ENCODE measurements at places on chromosomes 13 and 19. TPM values are rescaled to one million over a fixed set of nuclear protein-coding genes. Genes with fewer than 3 reads are reported as not detected.

Gene PRSS57
- 2.1 TPM for total RNA-seq

Gene OR1I1
- total RNA-seq = not detected

Gene CYP2A6
- total RNA-seq = not detected

Gene CYP4F11
- total RNA-seq = not detected

Gene ICAM3
- 189 TPM for total RNA-seq

Gene PIAS4
- total RNA-seq = 36.2 TPM

GRCh38 chr19:48716562-48717291 lies 2.8 kb downstream of the MAMSTR start:
- DNase-seq = no peak
- H3K27ac ChIP-seq = no peak overlapping the region
- H3K4me3 ChIP-seq = no peak overlapping the region

- peak overlapping the region; percentile 68 for H3K27ac ChIP-seq
- DNase-seq = no peak
- no peaks in the 10 kb centered on the region for H3K36me3 ChIP-seq
- H3K27me3 ChIP-seq = no peaks in the 10 kb centered on the region
Observed at GRCh38 chr19:39238209-39238608, 6.6 kb downstream of the IFNL3 start.

DNA sequence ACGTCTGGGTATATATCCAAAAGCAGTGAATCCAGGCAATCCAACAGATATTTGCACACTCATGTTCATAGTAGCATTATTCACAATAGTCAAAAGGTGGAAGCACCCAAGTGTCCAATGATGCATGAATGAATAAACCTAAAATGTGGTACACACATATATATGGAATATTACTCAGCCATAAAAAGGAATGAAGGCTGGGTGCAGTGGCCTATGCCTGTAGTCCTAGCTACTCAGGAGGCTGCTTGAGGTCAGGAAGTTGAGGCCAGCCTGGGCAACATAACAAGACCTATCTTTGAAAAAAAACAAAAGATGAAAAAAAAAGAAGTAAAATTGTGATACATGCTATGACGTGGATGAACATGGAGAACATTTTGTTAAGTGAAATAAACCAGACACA lies 10.4 kb upstream of the USP12 start:
- H3K36me3 ChIP-seq = no peaks in the 10 kb centered on the region
- DNase-seq = no peak
- H3K27ac ChIP-seq = no peak overlapping the region
- H3K27me3 ChIP-seq = no peaks in the 10 kb centered on the region
- H3K4me1 ChIP-seq = no peaks in the 10 kb centered on the region

DNA sequence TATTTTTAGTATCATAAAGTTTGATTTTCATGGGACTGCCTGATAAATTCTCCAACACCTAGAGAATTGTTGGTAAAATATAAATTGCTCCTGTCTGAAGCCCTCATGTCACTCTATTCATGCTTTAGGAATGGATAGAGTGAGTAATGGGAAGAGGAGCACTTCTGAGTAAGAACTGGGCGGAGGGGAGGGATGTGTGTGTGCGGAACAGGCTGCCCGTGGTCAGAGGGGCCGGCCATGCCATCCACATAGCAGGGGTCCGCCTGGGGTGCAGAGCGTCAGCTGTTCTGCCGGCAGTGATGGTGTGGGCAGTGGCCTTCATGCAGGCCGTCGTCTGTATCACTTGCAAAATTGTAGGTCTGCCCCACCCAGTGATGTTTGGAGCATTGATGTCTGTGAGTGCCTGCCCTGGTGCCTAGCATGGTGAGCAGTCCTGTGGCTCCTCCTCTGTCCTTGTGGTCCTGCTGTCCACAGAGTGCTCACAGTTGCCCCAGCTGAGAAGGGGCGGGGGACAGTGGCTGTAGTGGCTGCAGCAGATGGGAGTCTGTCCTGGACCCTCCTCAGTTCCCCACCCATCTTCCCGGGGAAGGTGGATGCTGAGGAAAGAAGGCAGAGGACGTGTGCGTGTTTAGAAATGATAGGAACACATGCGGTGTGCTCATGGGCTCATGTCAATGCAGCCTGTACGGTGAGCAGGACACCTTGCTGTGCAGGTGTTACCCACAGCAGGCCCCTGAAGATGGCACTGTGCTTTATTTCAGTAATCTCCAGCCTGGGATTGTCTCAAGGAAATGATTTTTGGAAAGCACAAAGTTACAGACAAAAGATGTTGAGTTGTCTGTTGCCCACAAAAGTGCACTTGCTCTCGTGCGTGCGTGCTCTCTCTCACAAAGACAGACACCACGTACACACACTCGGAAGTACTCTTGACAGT lies 49.4 kb upstream of the TEX29 start:
- no peak overlapping the region for H3K4me3 ChIP-seq
- H3K27ac ChIP-seq = no peak overlapping the region
- no peaks in the 10 kb centered on the region for H3K4me1 ChIP-seq
- DNase-seq = no peak
- no peaks in the 10 kb centered on the region for H3K27me3 ChIP-seq
- peaks cover 87% of the 10 kb centered on the region for H3K36me3 ChIP-seq

GRCh38 chr19:3132971-3133792 lies 2.7 kb upstream of the GNA15 start:
- H3K27ac ChIP-seq = peak overlapping the region; percentile 45
- H3K27me3 ChIP-seq = peaks cover 6% of the 10 kb centered on the region
- H3K4me1 ChIP-seq = peaks cover 11% of the 10 kb centered on the region
- DNase-seq = peak; percentile 51

- no peak overlapping the region for H3K4me3 ChIP-seq
- H3K4me1 ChIP-seq = peaks cover 83% of the 10 kb centered on the region
- no peak for DNase-seq
- no peaks in the 10 kb centered on the region for H3K36me3 ChIP-seq
- H3K27ac ChIP-seq = peak overlapping the region; percentile 55
- no peaks in the 10 kb centered on the region for H3K27me3 ChIP-seq
Observed at GRCh38 chr13:114112231-114112825, 20.1 kb downstream of the RASA3 start.

DNA sequence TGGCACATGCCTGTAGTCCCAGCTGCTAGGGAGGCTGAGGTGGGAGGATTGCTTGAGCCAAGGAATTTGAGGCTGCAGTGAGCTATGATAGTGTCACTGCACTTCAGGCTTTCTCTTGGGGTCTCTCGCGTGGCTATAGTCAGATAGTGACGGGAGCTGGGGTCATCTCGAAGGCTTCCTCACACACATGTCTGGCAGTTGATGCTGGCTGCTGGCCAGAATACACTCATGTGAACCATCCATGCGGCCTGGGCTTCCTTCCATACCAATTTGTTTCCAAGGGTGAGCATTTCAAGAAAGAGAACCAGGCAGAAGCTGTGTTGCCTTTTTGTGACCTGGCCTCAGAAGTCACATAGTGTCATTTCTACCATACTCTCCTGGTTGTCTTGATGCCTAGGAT lies 26.4 kb downstream of the LEUTX start:
- no peak overlapping the region for H3K4me3 ChIP-seq
- H3K27me3 ChIP-seq = no peaks in the 10 kb centered on the region
- H3K36me3 ChIP-seq = no peaks in the 10 kb centered on the region
- DNase-seq = no peak
- no peak overlapping the region for H3K27ac ChIP-seq

GRCh38 chr13:109246001-109246400 lies 540.4 kb downstream of the IRS2 start:
- no peak overlapping the region for H3K27ac ChIP-seq
- H3K27me3 ChIP-seq = no peaks in the 10 kb centered on the region
- no peak for DNase-seq
- no peak overlapping the region for H3K4me3 ChIP-seq
- H3K4me1 ChIP-seq = no peaks in the 10 kb centered on the region

Measured in naive thymus-derived CD4-positive, alpha-beta T cell (primary cell).